ENCODE measurements at places on chromosomes 4 and X.

- DNase-seq, result peak; percentile 93
Measured at GRCh38 chr4:124641715-124642381, 70.7 kb downstream of the ANKRD50 start.

DNA sequence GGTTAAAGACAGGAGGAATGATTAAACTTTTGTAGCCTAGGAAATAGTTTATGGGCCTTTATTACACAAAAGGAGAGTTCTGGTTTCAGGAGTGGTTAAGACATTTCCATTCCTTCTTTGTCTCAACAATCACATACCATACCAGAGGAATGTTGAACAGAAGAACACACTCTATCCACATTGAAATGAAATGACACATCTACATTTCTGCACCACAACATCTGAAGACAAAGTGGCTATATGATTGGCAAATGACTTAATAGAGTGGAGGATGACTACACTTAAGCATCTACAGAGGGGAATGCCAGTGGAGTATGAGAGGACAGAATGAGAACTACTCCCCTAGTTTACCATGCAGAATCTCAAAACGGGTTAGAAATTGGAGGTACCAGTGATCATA is 8.0 kb downstream of the CYP2U1 start:
- peak; percentile 71 for DNase-seq

GRCh38 chr4:149247164-149247563 is 568.5 kb downstream of the IQCM start:
- DNase-seq, result no peak

DNA sequence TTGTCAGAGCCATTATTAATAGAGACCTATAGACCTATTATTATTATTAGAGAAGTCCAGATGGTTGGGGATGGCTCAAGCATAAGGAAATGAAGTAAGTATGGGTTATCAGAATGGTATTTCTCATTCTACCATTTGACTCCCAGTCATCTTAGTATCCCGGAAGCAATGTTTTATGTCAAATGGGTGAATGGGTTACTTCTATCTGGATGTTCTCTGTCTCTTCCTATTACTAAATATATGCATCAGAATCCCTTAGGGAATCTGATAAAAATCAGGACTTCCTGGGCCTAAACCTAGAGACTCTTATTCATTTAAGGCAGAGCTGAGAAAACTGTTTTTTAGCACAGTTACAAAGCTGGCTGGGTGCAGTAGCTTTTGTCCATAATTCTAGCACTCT is 149.9 kb downstream of the SLC10A7 start:
- DNase-seq, result peak; percentile 8
